Adrenal gland (tissue), 19 donors: ENCODE measurements at places on chromosomes 5 and 9. TPM values are rescaled to one million over a fixed set of nuclear protein-coding genes. Genes with fewer than 3 reads are reported as not detected.

- no peak overlapping the region for H3K4me3 ChIP-seq
- no peaks in the 10 kb centered on the region for H3K27me3 ChIP-seq
- no peak overlapping the region for H3K27ac ChIP-seq
- no peak for DNase-seq
- no peaks in the 10 kb centered on the region for H3K4me1 ChIP-seq
Observed at GRCh38 chr9:87305151-87305550, 192.5 kb upstream of the DAPK1 start.

GRCh38 chr5:168978015-168978414 is 322.9 kb downstream of the SLIT3 start:
- no peak overlapping the region for H3K27ac ChIP-seq
- DNase-seq: no peak
- no peaks in the 10 kb centered on the region for H3K36me3 ChIP-seq
- H3K4me1 ChIP-seq: no peaks in the 10 kb centered on the region
- H3K4me3 ChIP-seq: no peak overlapping the region
- no peaks in the 10 kb centered on the region for H3K27me3 ChIP-seq

Gene BSPRY
- 10.3 TPM for total RNA-seq

- H3K4me3 ChIP-seq: no peak overlapping the region
- no peaks in the 10 kb centered on the region for H3K36me3 ChIP-seq
- H3K4me1 ChIP-seq: no peaks in the 10 kb centered on the region
- DNase-seq: no peak
- no peaks in the 10 kb centered on the region for H3K27me3 ChIP-seq
Observed at GRCh38 chr9:85212209-85212608, 529.5 kb downstream of the AGTPBP1 start.

- no peak for DNase-seq
- H3K27me3 ChIP-seq: peaks cover 26% of the 10 kb centered on the region
- H3K36me3 ChIP-seq: no peaks in the 10 kb centered on the region
- no peak overlapping the region for H3K4me3 ChIP-seq
Observed at GRCh38 chr5:1449081-1449630, 3.9 kb upstream of the SLC6A3 start.

Gene BAG1
- total RNA-seq: 55.3 TPM

Gene PCDHB3
- 1.2 TPM for total RNA-seq

Gene CREB3
- 60.3 TPM for total RNA-seq

- no peak overlapping the region for H3K27ac ChIP-seq
- peaks cover 30% of the 10 kb centered on the region for H3K4me1 ChIP-seq
Observed at GRCh38 chr5:173675287-173675996, 59.0 kb upstream of the BOD1 start.

- no peak overlapping the region for H3K27ac ChIP-seq
- H3K4me1 ChIP-seq: no peaks in the 10 kb centered on the region
- no peaks in the 10 kb centered on the region for H3K27me3 ChIP-seq
- H3K4me3 ChIP-seq: no peak overlapping the region
Observed at GRCh38 chr9:87250205-87250604, 247.5 kb upstream of the DAPK1 start.

DNA sequence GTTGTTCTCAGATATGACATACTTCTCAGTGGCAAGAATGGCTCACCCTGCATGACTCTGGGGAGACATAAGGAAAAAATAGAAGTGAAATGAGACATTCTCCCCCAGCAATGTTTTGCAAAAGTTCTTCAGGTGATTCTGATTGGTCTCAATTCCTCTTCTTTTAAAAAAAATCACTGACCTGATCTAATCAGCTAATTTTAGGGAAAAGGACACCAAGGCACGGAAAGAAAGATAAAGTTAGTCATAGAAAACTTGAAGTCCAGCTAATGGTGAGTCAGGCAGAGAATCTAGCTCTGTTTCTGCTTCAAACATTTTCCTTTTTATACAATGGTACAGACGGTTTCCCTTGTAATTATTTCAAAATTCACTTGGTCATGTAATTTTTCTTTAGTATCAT is 1018.9 kb upstream of the ARRDC3 start:
- no peak overlapping the region for H3K4me3 ChIP-seq
- no peaks in the 10 kb centered on the region for H3K36me3 ChIP-seq
- DNase-seq: no peak
- H3K27ac ChIP-seq: no peak overlapping the region
- no peaks in the 10 kb centered on the region for H3K4me1 ChIP-seq
- H3K27me3 ChIP-seq: no peaks in the 10 kb centered on the region

DNA sequence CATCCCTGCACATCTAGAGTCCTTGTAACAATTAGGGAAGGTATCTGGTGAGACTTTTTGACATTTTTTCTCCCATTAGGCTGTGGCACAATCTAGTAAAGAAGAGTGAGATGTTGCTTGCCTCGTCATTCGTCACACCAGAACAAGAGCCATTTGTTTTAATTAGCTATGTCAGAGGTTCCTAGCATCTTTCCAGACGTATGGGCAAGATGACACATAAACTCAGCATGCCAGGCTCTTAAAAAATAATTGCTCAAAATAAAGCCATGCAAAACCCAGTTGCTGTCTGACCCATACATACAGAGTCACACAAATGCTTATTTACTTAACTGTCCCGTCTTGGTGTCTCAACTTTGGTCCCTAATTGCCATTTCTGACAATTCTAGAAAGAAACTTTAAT is 125.9 kb downstream of the TRPM3 start:
- H3K27me3 ChIP-seq: no peaks in the 10 kb centered on the region
- H3K36me3 ChIP-seq: no peaks in the 10 kb centered on the region
- H3K4me1 ChIP-seq: no peaks in the 10 kb centered on the region
- no peak overlapping the region for H3K4me3 ChIP-seq
- no peak overlapping the region for H3K27ac ChIP-seq

Gene SNCAIP
- total RNA-seq: 3.7 TPM

- no peaks in the 10 kb centered on the region for H3K4me1 ChIP-seq
- no peak overlapping the region for H3K27ac ChIP-seq
- H3K4me3 ChIP-seq: no peak overlapping the region
- DNase-seq: no peak
- no peaks in the 10 kb centered on the region for H3K27me3 ChIP-seq
Observed at GRCh38 chr5:148952097-148952867, 110.6 kb downstream of the SH3TC2 start.

DNA sequence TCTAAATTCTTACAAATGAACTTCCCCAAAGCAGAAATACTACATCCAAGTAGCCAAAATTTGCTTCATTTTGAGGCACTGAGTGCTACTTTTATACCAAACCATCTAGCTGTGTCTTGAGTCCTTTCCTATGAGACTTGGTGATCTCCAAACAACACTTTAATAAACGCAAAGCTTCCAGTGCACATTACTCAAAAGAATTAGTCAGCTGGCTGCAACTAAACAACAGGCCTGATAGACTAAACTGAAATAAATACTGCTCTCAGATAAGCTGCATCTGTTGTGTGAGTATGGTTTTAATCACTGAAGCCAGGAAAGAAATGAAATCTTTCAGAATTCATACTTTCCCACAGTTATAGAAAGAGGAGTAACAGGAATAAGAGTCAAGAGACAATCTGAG is 80.3 kb downstream of the VCAN start:
- H3K36me3 ChIP-seq: no peaks in the 10 kb centered on the region
- no peaks in the 10 kb centered on the region for H3K4me1 ChIP-seq
- H3K4me3 ChIP-seq: no peak overlapping the region
- no peak for DNase-seq

Gene INSL4
- total RNA-seq: not detected

Gene PCDHB14
- total RNA-seq: 3.7 TPM

GRCh38 chr5:150582241-150583109 is 58.0 kb upstream of the SYNPO start:
- H3K36me3 ChIP-seq: no peaks in the 10 kb centered on the region
- no peaks in the 10 kb centered on the region for H3K27me3 ChIP-seq
- no peak overlapping the region for H3K27ac ChIP-seq
- H3K4me1 ChIP-seq: peaks cover 18% of the 10 kb centered on the region

GRCh38 chr9:83934569-83935275 is 13.5 kb upstream of the KIF27 start:
- H3K4me3 ChIP-seq: no peak overlapping the region
- no peak overlapping the region for H3K27ac ChIP-seq
- no peak for DNase-seq
- no peaks in the 10 kb centered on the region for H3K36me3 ChIP-seq
- peaks cover 16% of the 10 kb centered on the region for H3K4me1 ChIP-seq

Gene FBLL1
- total RNA-seq: 0.60 TPM

Gene AQP3
- 1.2 TPM for total RNA-seq

GRCh38 chr9:95008151-95008771 is 281.8 kb downstream of the AOPEP start:
- H3K4me1 ChIP-seq: peaks cover 52% of the 10 kb centered on the region
- no peaks in the 10 kb centered on the region for H3K27me3 ChIP-seq
- H3K36me3 ChIP-seq: no peaks in the 10 kb centered on the region

GRCh38 chr5:149936044-149936699 is 8.4 kb downstream of the PDE6A start:
- peaks cover 24% of the 10 kb centered on the region for H3K4me1 ChIP-seq
- H3K4me3 ChIP-seq: no peak overlapping the region

DNA sequence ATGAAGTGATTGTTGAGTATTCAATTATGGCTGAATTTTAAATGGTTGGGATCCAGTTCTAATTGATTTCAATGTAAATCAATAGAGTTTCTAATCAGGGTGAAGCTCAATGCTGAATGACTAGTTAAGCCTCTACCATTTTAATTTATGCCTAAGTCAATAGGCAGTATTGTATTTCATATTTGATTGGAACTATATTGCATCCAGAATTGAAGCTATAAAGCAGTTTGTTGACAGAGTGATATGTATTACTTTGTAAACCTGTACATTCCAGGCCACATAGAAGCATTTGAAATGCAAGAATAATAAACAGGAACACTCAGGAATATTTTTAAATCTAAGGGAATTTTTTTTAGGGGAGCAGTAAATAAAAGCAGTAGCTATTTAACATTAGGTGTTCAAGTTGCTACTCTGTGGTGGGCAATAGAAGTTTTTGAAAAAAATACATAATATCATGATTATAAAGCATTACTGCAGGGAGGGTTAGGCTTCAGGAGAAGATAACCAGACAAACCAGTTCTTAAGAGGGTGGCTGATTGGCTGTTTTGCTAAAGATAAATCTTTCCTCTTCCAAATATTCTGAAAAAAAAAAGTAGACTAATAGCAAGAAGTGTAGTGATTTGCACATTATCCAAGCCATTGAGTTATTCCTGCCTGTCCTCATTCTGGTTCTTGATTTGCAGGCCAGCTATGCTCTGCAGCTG is 492.0 kb upstream of the MEF2C start:
- no peaks in the 10 kb centered on the region for H3K36me3 ChIP-seq
- H3K4me1 ChIP-seq: no peaks in the 10 kb centered on the region
- no peak overlapping the region for H3K27ac ChIP-seq
- H3K4me3 ChIP-seq: no peak overlapping the region

- no peak overlapping the region for H3K4me3 ChIP-seq
- DNase-seq: no peak
- no peak overlapping the region for H3K27ac ChIP-seq
- H3K36me3 ChIP-seq: no peaks in the 10 kb centered on the region
- no peaks in the 10 kb centered on the region for H3K4me1 ChIP-seq
Observed at GRCh38 chr5:81922854-81923279, 49.0 kb upstream of the ATG10 start.

DNA sequence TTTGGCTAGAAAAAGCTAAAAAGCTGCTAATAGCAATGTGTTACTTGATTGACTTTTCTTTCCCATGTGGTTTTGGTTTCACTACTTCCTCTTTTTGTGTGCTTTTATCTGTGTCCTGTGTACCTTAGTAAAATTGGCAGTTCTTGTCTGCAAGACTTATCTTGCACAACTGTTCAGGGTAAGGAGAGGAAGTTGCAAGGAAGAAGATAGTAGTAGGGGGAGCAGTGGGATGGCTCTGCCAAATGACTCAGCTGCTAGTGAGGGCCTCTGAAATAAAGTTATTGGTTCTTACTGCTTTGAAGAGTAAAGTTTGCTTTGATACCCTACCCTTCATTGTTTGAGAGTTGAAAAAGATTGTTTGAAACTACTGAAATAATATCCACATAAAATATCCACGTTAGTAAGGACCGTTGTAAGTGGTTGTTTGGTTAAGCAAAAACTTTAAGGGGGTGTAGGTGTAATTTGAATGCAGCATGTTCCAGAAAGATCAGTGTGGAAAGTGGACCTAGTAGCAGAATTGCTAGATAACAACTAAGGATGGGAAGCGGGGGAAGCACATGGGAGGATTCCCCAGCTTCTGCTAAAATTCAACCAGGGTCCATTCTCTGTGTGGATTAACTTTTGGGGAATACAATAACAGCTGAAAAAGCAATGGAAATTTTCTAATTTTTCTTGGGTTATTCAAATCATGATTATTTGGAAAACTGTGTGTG is 123.5 kb downstream of the SCAMP1 start:
- H3K27ac ChIP-seq: peak overlapping the region; percentile 33
- no peaks in the 10 kb centered on the region for H3K27me3 ChIP-seq
- DNase-seq: no peak

DNA sequence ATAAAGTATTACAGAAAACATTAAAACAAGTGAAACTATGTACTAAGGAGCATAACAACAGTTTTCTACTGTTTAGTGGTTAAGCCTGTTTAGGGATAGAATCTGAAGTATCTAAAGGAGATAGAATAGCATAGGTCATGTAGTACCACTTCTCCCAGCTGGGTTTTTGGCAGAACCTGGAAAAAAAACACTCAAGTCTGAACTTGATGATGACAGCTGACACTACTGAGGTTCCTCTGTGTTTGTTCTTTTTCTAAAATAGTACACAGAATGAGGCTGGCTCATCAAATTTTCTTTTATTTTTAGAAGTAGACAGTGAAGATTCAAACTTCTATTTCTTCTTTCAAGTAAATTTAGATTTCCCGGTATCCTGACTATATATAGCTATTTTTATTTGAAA is 203.8 kb upstream of the ACO1 start:
- H3K27me3 ChIP-seq: no peaks in the 10 kb centered on the region
- H3K27ac ChIP-seq: no peak overlapping the region
- no peaks in the 10 kb centered on the region for H3K36me3 ChIP-seq
- H3K4me3 ChIP-seq: no peak overlapping the region

DNA sequence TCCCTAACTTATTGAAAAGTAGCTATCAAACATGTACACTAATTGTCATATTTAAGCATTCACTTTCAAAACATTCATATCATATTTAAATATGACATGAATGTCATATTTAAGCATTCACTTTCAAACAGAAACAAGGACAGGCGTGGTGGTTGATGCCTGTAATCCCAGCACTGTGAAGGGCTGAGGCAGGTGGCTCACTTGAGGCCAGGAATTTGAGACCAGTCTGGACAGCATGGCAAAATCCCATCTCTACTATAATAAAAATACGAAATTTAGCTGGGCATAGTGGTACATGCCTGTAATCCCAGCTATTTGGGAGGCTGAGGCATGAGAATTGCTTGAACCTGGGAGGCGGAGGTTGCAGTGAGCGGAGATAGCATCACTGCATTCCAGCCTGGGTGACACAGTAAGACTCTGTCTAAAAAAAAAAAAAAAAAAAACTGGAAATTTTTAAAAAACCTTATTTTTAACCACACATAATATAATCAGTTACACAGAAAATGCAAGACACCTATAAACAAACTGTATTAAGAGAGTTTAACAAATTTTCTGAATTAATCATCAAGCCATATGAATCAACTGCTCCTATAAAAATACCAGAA is 88.1 kb downstream of the LPAR1 start:
- DNase-seq: no peak
- H3K4me1 ChIP-seq: no peaks in the 10 kb centered on the region
- H3K27me3 ChIP-seq: no peaks in the 10 kb centered on the region
- H3K4me3 ChIP-seq: no peak overlapping the region

Gene LEAP2
- total RNA-seq: 0.97 TPM

Gene PCDHB16
- total RNA-seq: 1.3 TPM

Gene CDKN2B-AS1
- total RNA-seq: 0.28 TPM
